ENCODE measurements at places on chromosomes 12 and 14. TPM values are rescaled to one million over a fixed set of nuclear protein-coding genes. Genes with fewer than 3 reads are reported as not detected.

Gene LIMA1
- total RNA-seq = 22.9 TPM

Gene KICS2
- 5.3 TPM for total RNA-seq

Gene PRR13
- 11.2 TPM for total RNA-seq

Gene KRT3
- total RNA-seq = not detected

Gene SMIM41
- total RNA-seq = not detected

Gene ANKRD33
- total RNA-seq = 0.09 TPM

Gene OR11H12
- not detected for total RNA-seq

Gene NTN4
- total RNA-seq = 731 TPM

Gene ITGB7
- total RNA-seq = under 0.01 TPM

Gene CIROP
- not detected for total RNA-seq

Gene CRIP2
- 150 TPM for total RNA-seq

Gene TMEM63C
- total RNA-seq = 0.86 TPM

Gene CD4
- total RNA-seq = not detected

Gene ST8SIA1
- total RNA-seq = 0.86 TPM

Gene LMNTD1
- not detected for total RNA-seq

Gene TBC1D30
- 13.2 TPM for total RNA-seq

Gene CLEC4D
- not detected for total RNA-seq

Gene MYO1H
- not detected for total RNA-seq

Gene RAN
- total RNA-seq = 639 TPM

Gene ATP23
- total RNA-seq = 12.2 TPM

Gene STYX
- 23.0 TPM for total RNA-seq

Gene SSPN
- total RNA-seq = 0.76 TPM

Gene AQP2
- not detected for total RNA-seq

Gene TROAP
- total RNA-seq = 1.5 TPM

Gene ABHD12B
- not detected for total RNA-seq

Gene SLC17A8
- total RNA-seq = under 0.01 TPM

Gene SRP54
- total RNA-seq = 63.9 TPM

Gene IL26
- total RNA-seq = not detected

Gene SPIC
- total RNA-seq = not detected

Gene ACRBP
- total RNA-seq = 0.33 TPM

Gene PNN
- 11.9 TPM for total RNA-seq

Gene ASB2
- not detected for total RNA-seq

Data from dermis lymphatic vessel endothelial cell (primary cell).